ENCODE measurements at places on chromosomes 6 and 20.

DNA sequence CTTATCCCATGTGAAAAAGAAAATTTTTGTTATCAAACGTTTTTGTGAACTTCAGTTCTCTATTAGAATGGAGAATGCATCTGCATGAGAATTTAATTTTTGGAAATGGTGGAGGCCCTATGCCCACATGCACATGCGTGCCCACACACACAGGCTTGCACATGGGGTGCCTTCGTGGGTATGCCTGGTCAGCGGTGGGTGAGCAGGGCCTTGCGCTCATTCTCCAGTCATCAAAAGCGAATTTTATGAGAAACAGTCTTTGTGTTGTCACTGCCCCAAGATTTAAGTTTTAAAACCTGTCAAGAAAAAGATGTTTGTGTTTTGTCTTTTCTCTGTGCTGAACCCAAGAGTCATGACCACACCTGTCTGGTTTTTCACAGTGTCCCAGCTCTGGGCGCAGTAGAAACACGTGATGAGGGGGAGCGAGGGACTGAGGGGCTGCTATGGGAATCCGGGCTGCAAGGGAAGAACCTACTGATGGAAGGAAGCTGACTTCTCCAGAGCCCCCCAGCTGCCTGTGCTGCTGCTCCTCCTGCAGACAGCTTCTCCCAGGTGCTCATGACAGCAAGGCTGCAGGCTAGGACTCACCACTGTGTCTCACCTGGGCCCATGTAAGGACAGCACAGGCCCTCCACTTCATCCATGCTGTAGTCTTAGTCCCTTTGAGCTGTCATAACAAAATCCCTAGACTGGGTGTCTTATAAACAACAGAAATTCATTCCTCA lies 153.6 kb downstream of the SYCP2 start:
- H3K36me3 ChIP-seq: no peaks in the 10 kb centered on the region
- H3K4me3 ChIP-seq: no peak overlapping the region
- H3K27me3 ChIP-seq: no peaks in the 10 kb centered on the region
- no peaks in the 10 kb centered on the region for H3K4me1 ChIP-seq
- H3K27ac ChIP-seq: no peak overlapping the region
- no peak for DNase-seq

- peak overlapping the region; percentile 99 for H3K27ac ChIP-seq
- peak overlapping the region; percentile 97 for H3K4me3 ChIP-seq
- H3K36me3 ChIP-seq: peaks cover 42% of the 10 kb centered on the region
- peaks cover 43% of the 10 kb centered on the region for H3K4me1 ChIP-seq
- peaks cover 8% of the 10 kb centered on the region for H3K27me3 ChIP-seq
- peak; percentile 90 for DNase-seq
Observed at GRCh38 chr20:51541189-51542032, 1.1 kb downstream of the NFATC2 start.

DNA sequence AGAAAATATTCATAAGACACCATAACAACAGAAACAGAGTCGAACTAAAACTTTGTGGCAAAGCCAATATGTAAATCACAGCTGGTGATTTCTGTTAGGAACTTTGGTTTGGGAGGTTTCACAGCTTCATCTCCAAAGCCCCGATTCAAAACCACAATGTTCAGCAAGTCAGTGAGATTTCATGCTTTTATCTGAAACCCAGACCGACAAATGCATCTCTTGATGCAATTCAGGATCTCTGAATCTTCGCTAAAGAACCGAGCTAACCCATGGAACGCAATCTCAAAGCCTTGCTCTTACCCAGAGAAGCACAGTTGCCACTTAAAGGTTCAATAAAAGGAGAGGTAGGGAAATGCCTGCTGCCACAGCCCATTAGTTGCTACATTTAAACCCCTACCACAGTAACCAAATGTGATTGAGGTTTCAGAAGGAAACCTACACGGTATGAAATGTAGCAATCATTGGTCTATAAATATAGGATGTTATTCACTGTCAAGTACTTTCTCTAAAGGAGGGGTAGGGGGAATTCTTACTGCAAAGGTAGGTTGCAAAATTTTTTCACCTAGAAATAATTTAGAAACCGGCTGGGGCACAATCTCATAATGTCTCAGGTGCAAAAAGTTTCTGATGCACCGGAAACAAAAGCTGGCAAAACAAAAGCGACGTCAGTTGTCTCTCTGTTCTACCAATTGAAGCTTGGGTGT lies 381.0 kb upstream of the ARID1B start:
- H3K27ac ChIP-seq: peak overlapping the region; percentile 72
- peak; percentile 46 for DNase-seq
- peaks cover 4% of the 10 kb centered on the region for H3K27me3 ChIP-seq
- peak overlapping the region; percentile 45 for H3K4me3 ChIP-seq

GRCh38 chr20:31608251-31608945 lies 3.3 kb downstream of the ID1 start:
- no peaks in the 10 kb centered on the region for H3K36me3 ChIP-seq
- H3K27me3 ChIP-seq: peaks cover 42% of the 10 kb centered on the region
- peak; percentile 22 for DNase-seq
- H3K27ac ChIP-seq: no peak overlapping the region
- no peak overlapping the region for H3K4me3 ChIP-seq
- H3K4me1 ChIP-seq: peaks cover 20% of the 10 kb centered on the region

GRCh38 chr20:34709831-34710567 lies 5.9 kb downstream of the TP53INP2 start:
- H3K4me1 ChIP-seq: peaks cover 20% of the 10 kb centered on the region
- peak; percentile 60 for DNase-seq
- peaks cover 12% of the 10 kb centered on the region for H3K36me3 ChIP-seq
- H3K4me3 ChIP-seq: peak overlapping the region; percentile 78

DNA sequence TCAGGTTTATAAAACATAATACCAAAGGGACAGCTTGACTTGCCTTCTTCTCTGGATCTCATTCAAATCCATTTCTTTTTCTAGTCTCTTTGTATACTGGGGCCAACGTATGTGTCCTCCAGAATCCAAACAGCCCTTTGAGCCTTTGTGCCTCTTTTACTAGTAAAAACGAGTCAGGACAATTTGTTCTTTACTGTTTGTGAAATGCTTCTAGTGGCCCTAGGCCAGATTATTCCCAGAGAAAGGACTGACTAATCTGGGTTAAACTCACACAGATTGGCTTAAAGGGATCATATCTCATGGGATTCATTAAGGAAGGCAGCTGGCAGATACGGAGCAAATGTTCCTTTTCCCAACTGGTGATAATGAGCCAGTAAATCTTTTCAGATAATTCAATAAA lies 32.1 kb upstream of the MANEA start:
- no peaks in the 10 kb centered on the region for H3K27me3 ChIP-seq
- H3K27ac ChIP-seq: no peak overlapping the region
- H3K4me3 ChIP-seq: no peak overlapping the region
- DNase-seq: no peak
- H3K36me3 ChIP-seq: no peaks in the 10 kb centered on the region

DNA sequence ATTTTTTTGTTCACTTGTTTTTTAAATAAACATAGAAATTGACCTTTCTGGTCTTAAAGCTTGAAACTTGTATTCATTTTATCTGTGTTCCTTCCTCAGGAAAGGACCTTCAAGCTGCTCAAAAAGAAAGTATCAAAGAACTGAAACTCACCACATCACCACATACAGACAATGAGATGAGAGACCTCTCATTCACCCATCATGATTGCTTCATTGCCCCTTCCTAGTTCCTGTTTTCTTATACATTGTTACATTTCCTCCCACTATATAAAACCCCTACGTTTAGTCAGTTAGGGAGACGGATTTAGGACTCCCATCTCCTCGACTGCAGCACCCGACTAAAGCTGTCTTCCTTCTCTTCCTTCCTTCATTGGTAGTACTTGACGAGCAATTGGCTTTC lies 180.5 kb upstream of the OPRM1 start:
- peaks cover 3% of the 10 kb centered on the region for H3K27me3 ChIP-seq
- DNase-seq: no peak
- no peak overlapping the region for H3K27ac ChIP-seq
- no peaks in the 10 kb centered on the region for H3K4me1 ChIP-seq
- no peaks in the 10 kb centered on the region for H3K36me3 ChIP-seq

DNA sequence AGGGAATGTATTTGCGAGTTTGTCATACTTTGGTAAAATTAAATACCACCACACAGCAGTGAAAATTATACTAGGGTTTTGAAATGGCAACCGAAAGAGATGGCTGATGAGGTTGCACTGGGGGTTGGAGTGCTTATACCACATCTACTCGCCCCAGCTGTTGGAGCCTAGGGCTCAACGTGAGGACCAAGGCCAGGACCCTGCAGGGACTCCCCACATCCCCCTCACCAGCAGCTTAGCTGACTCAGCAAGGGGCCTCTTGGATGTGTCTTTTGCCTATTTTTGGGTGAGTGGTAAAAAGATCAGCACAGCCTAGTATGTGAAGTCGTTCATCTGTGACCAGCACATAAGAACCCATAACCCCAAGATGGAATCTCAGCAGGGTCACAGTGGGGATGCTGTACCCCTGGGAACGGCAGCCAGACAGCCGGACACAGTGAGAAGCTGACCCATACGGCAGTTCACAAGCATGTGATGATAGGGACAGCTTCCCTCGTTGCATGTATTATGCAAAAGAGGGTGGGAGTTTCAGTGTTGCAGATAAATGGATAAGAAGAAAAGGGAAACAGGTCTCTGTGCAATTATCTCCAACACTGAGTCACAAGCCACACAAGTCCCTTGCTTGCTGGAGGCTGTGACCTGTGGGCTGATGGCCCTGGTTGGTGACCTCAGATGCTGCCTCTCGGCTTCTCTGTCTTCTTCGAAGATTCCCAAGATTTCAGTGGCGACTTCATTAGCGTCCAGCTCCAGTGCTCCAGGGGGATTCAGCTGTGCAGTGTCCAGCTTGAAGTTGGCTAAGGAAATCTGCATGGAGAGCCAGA lies 20.9 kb upstream of the SPO11 start:
- no peak overlapping the region for H3K4me3 ChIP-seq
- DNase-seq: no peak

- H3K4me3 ChIP-seq: no peak overlapping the region
- DNase-seq: no peak
- no peak overlapping the region for H3K27ac ChIP-seq
- H3K27me3 ChIP-seq: peaks cover 4% of the 10 kb centered on the region
- no peaks in the 10 kb centered on the region for H3K36me3 ChIP-seq
Observed at GRCh38 chr6:33802186-33802958, 1.4 kb downstream of the MLN start.

Data from activated CD4-positive, alpha-beta T cell treated with anti-CD3 and anti-CD28 coated beads for 36 hours (primary cell).